M059J (cell line): ENCODE measurements at places on chromosomes 5 and 9. TPM values are rescaled to one million over a fixed set of nuclear protein-coding genes. Genes with fewer than 3 reads are reported as not detected.

GRCh38 chr9:87716141-87716540, 9.8 kb upstream of the CTSL start:
- peak; percentile 41 for DNase-seq

Gene MAP1B
- total RNA-seq: 124 and 200 TPM in 2 replicates

DNA sequence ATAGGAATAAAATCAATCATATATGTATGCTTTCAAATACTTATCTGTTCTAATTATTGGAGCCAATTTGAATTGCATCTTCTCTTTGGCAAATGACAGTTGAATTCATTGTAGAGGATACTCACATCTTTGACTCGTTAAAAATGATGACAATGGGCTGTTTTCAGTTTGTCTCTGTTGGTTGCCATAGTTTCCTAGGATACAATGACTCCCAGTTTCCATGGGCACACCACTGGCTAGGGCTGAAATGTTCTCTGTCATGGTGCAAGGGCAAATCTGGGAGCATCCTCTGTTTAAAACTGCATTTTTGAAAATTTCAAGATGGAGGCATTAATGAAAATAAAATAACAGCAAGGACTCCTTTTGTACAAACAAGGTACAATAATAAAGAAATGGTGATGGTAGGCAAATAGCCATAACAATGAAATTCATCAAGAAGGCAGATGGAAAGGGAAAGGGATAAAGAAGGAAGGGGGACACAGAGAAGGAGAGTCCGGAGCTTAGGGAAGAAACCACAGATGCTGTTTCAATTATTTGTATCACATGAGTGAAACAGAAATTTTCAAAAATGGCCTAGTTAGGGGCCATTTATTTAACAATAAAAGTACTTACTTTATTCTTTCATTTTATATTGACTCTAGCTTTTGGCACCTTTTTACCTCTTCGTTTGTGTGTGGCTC, 378.8 kb upstream of the SEMA6A start:
- DNase-seq: no peak

GRCh38 chr5:145776886-145777285, 58.3 kb downstream of the PRELID2 start:
- DNase-seq: peak; percentile 60

DNA sequence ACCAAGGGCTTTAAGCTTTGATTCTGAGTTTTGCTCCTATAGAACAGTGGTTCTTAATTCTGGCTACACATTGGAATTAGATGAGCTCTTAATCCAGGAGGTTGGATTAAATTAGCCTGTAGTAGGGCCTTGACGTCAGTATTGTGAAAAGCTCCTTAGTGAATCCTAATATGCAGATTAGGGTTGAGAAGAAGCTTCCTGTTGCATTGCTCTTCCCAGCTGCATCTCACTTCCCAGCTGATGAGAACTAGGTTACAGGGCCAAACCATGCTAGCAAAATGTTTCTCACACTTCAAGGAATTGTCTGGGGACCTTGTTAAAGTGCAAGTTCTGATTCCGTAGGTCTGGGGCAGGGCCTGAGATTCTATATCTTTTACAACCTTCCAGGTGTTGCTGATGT, 300.0 kb downstream of the ZSWIM6 start:
- DNase-seq: no peak

DNA sequence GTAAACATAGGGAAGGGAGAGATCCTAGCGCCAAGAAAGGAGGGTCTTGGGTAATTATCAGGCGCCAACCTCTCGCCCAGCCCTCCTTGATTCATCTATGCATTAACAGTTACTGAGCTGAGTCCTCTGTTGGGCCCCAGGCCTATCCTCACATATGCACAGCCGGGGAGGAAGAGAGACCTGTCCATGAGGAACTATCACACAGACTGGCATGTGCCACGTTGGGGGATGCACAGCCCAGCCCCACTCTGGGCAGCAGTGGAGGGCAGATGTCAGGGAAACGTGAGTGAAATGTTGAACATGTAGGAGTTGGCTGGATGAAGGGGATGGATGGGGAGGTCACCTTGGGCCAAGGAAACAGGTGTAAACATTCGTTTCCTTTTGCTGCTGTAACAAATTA, 18.8 kb upstream of the ENHO start:
- no peak for DNase-seq

DNA sequence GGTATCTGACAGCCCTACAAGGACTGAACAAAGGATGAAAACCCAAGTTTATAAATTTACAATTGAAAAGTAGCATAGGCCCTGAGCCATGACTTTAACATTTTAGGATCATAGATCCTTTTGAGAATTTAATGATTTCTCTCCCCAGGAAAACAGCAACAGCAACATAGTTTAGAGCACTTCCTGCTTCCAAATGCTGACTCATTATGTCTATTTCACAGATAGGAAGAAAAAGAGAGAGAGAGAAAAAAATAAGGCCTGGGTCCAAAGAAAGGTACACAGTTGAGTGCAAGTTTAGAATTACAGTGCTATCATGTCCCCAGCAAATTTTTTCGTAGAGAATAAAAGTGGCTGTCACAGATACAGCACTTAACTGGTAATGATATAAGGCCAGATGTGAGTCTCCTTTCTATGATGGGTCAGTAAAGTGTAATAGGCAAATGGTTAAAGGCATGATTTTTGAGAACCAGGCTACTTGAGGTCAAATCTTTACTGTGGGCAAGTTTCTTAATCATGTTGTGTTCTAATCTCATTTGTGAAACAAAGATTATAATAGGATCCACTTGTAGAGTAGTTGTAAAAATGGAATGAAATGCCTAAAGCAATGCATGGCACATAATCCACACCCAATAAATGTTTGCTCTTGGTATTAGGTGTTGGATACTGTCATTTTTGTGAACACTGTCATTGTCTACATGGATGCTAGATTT, 12.3 kb upstream of the PPP2R2B start:
- DNase-seq: no peak

DNA sequence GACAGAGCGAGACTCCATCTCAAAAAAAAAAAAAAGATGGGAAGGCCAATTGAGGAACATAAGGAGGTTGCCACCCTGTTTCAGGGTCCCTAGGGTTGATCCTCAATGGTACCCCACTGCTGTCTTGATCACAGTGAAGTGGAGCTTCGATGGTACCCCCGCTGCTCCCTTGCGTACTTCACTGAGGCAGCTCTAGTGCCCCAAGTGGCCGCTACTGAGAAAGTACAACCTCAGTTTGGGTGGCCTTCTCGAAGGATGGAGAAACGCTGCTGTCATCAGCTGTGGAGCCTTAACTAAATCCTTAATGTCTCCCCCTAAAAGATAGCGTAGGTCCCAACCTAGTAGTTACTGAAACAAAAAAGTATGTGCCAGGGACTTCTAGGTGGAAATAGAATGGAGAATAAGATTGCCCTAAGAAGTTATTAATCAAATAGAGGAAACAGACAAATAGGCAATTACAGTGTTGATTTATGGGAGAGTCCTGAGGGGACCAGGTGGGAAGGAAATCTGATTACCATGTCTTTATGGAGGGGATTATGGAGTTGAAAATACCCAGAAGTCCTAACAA, 6.3 kb downstream of the TESK1 start:
- DNase-seq: peak; percentile 31

Gene BTNL3
- not detected in 2 replicates for total RNA-seq
